AG09319 (cell line): ENCODE measurements at places on chromosomes 5 and 9.

DNA sequence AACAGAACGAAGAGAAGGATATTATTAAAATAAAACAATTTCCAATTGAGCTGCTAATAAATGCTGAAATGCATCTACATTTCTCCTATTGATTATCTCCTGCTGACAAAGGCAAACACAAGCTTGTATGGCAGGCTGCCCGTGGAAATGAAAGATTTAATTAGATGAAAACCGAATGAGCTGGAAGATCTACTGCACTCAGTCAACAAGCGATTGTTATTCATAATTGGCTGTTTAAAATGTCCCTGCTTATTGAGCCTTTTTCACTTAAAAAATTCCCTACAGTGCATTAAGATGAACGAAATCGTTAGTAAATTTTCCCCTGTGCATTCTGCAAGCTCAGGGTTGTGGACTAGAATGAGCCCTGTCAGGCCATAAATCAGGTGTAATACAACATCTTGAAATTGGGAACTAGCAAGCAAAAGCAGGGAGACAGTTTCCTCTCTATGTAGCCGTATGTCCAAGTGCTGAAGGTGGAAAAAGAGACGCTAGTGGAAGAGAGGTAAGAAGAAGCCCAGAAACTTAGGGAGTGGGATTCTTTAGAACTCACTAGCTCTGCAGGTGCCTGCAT, 28.5 kb upstream of the KIF4B start:
- no peak for DNase-seq

DNA sequence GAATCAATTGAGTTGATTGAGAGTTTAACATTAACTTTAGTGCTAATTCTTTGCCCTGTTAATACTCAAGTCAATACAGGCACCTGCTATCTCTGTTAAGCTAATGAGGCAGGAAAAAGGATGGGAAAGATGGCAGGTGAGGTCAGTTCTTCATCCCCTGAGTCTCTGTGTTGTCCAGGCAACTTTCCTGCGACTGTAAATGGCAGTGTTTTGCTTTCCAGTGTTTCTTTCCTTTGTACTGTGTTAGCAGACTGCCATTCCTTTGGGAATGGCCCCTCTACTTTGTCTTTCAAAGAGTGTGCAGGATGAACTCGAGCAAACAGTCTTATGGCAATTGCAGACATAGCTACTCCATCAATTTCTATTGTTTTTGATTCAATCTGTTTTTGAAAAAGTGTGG, 202.2 kb upstream of the VLDLR start:
- DNase-seq, result no peak

DNA sequence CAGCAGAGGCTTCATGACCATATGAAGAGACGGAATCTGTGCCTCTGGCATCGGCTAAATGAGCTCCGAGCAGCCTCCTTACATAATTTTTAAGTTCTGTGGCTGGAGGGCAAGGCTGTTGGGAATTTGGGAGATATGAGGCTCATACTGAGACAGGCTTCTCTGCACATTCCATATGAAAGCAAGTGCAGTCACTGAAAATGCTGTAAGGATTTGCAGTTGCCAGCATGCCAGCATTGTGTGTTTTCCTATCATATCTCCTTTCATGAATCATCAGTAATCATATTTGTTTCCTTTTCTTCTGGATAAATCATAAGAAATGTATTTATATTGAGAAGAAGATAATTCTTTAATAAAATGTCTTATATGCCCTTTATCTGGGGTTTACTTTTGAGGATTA, 775.4 kb downstream of the SEMA5A start:
- DNase-seq, result no peak

DNA sequence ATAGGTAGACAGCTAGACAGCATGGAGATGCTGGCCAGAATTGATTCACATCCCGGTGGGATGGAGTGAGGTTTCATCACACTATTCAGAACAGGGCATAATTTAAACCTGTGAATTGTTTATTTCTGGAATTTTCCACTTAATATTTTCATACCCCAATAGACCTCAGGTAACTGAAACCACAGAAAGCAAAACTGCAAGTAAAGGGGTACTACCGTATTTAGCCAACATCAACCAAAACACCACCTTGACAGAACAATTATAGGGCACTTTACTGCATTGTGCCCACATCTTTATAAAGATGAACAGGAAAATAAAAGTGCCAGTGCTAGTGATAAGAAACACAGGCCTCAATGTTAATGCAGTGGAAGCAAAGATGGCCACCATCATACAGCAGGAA, 7.5 kb downstream of the SERINC5 start:
- no peak for DNase-seq

DNA sequence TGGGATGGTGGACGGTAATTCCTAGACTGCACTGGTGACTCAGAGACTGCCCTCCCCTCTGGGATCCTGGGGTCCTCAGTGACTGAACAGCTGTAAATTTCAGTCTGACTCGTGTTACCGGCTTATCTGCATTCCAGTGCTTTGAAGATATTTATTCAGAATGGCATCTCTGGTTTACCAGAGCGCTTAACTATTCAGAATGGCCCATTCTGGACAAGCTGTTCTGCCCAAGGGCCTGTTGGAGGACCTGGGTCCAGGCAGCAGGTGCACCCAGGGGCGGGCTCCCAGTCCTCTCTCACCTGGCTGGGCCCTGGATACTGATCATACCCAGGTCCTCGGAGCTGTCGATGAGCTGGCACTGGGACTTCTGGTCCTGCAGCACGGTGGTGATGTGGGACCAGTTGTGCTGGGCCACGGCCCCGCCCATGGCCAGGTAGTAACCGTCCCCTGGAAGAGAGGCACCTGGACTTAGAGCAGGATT, 48.0 kb downstream of the SARDH start:
- DNase-seq, result no peak

- no peak for DNase-seq
Observed at GRCh38 chr9:127943011-127943662, 5.5 kb upstream of the DPM2 start.

- DNase-seq, result no peak
Observed at GRCh38 chr5:16043349-16043965, 136.1 kb downstream of the MARCHF11 start.

- no peak for DNase-seq
Observed at GRCh38 chr5:78627175-78627574, 21.4 kb downstream of the LHFPL2 start.

DNA sequence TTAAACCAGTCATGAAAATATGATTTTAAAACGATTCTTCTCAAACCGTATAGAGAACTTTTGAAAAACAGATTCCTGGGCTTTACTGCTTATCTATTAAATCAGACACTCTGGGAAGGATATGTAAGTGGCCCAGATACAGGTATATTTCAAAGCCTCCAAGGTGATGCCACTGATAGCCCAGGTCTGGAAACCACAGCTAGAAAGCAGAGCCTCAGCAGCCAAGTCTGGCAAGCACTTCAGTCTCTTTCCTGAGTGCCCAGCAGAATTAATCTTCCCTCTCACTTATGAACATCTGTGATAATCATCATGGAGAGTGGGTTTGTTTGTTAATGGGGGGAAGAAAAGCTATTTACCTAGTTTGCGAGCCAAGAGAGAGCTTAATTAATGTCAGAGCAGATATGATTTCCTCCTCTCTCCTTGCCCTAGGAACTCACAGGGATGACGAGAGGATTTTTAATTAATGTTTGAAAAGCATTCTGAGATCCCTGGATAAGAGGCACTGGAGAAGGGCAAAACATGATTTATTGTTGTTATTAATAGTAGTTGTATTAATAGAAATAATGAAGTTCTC, 368.4 kb downstream of the TLE1 start:
- DNase-seq, result no peak

GRCh38 chr9:81579381-81579780, 110.0 kb downstream of the TLE1 start:
- DNase-seq, result no peak

DNA sequence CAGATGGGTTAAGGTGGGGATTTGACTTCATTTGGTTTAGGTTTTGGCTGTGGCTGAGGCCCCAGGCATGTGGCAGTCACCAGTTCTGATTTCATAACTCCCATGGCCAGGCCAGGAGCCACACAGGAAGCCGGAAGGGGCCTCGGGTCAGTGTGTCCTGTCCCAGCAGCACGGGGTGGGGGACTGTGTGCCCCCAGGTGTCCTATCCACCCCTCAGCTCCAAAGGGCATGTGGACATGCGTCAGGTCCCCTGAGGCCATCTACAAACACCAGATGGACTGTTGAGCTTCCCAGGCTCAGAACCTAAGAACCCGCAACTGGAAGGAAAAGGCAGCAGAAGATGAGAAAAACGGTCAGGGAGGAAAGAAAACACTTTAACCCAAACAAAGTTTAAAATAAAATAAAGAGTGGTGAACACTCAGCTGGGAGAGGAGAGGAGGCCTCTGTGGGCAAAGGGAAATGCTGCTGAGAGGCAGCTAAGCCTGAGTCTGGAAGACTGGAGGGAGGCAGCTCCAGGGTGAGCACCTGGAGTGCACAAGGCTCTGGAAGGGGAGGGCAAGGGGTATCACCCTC, 260.8 kb downstream of the AUH start:
- no peak for DNase-seq

GRCh38 chr5:157616785-157617184, 35.5 kb downstream of the SOX30 start:
- no peak for DNase-seq

- DNase-seq, result no peak
Observed at GRCh38 chr5:10586008-10586407, 22.1 kb downstream of the ANKRD33B start.

- DNase-seq, result no peak
Observed at GRCh38 chr5:90613918-90614504, 55.4 kb downstream of the ADGRV1 start.
